ENCODE measurements at places on chromosomes 4 and X.

- no peak for DNase-seq
Measured at GRCh38 chrX:53813670-53814440, 127.3 kb upstream of the HUWE1 start.

DNA sequence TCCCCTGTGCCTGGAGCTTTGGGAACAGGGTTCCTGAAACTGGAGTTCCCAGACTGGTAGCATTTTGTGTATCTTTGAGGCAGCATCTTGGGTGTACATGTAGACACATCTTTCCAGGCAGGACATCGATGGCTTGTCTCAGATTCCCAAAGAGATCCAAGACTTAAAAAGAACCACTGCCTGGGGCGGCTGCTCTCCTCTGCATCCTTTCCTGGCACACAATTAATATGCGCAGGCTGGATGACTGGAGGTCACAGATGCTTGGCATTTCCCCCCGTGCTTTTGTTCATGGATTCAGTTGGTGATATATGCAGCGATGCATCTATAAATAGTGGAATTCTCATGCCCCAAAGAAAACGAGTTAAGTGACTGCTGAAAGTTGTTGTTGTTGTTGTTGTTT lies 80.5 kb downstream of the CLDN34 start:
- no peak for DNase-seq

GRCh38 chr4:102623622-102624021 lies 122.5 kb downstream of the NFKB1 start:
- no peak for DNase-seq

GRCh38 chrX:105190252-105190853 lies 30.1 kb downstream of the TEX13A start:
- DNase-seq: no peak

DNA sequence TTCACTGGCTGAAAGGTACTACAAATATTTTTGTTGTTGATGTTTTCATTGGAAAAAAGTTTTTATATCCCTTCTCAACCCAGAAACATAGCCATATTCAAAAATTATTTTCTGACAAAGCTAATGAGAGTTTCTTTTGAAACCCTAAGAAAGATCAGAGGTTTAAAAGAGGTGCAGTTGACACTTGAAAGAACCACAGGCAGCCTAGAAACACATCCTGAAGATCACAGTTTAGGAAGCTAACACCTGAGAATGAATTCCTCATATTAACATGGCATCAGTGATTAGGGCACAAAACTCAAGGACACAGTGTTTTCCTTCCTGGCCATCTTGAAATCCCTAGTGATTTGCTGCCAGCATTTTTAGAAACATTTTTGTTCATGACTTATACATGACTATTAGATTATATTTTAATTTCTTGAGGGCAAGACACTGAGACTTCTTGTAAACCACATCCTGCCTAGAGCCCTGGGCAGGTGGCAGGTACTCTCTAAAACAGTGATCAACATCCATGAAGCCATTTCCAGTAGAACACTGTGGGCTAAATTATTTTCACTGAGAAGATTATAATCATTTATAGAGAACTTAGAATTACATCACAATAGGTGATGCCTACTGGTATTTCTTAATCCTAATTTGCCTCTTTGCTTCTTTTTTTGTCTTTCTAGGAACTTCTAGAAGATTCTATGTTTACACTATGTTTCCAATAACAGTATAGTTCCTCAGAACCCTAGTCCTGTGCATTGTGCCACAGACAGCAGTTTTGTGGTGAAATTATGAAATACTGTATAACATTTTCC lies 80.0 kb downstream of the ARSJ start:
- DNase-seq: peak; percentile 71

DNA sequence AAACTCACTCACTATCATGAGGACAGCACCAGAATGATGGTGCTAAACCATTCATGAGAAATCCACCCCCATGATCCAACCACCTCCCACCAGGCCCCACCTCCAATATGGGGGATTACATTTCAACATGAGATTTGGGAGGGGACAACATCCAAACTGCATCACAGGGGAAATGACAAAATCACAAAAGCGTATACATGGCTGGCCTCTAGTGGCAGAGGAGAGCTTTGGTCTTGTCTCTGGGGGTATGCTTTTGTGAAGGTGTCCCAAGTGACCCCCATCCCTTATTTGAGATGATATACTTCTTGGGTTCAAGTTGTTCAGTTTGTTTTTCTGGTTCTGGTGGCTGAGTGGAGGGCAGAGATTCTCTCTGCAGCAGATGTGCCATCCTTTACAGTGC lies 8.5 kb upstream of the SETD7 start:
- no peak for DNase-seq

DNA sequence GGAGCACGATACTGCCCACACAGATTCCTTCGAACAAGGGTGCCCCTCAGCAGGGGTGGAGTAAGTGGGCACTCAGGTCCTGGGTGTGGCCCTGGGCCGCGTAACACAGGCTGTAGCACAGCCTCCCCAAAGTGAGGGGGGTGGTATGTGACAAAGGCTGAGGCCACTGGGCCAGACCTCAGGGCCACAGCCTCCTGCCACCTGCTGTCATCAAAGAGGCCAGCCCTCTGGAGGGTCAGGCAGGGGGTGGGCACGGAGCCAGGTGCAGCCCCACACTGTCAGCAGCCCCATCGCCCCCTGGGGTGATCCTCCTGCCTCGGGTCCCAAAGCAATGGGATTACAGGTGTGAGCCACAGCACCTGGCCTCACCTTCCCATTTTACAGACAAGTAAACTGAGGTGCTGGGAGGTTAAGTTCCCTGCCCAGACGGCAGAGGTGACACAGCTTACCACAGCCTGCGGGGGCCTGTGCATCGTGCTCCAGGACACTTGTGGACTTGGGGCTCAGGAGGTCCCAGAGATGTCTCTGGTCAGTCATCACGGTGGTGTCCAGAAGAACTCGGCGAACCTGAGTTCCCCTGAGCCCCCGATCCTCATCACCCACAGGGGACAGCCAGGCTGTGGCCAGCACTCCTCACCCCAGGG lies 27.5 kb upstream of the MXD4 start:
- no peak for DNase-seq

- DNase-seq: no peak
Measured at GRCh38 chr4:94827481-94828110, 69.8 kb downstream of the BMPR1B start.

- DNase-seq: no peak
Measured at GRCh38 chr4:21952549-21952948, 4.0 kb upstream of the KCNIP4 start.

GRCh38 chr4:6694177-6694901 lies 661 bp downstream of the S100P start:
- DNase-seq: peak; percentile 18

GRCh38 chr4:6732441-6733357 lies 16.7 kb downstream of the BLOC1S4 start:
- no peak for DNase-seq

Data from CD4-positive, alpha-beta T cell treated with Interferon alpha-2 for 1 hour (primary cell).